ENCODE measurements at places on chromosomes 3 and 15.

DNA sequence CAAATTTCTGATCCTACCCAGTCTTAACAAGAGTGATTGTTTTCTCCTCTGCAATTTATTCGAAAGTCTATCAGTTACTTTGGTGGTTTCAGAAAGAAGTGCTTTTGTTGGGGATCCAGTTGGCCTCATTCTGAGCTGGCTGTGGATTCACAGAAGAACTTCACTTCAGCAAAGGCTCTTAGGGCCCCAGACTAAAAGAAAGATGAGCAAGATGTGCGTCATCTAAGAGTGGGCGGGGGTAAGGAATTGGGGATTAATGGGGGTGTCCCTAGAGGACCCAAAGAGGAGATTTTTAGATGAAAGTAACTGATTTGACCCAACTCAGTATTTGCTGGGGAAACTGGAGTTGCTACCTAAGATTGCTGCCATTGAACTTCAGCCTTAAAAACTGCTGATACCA is 63.9 kb upstream of the TSEN2 start:
- peak; percentile 10 for DNase-seq

GRCh38 chr3:54342676-54343075 is 220.3 kb downstream of the CACNA2D3 start:
- DNase-seq: no peak

- DNase-seq: no peak
Observed at GRCh38 chr3:108241146-108241545, 18.9 kb upstream of the IFT57 start.

DNA sequence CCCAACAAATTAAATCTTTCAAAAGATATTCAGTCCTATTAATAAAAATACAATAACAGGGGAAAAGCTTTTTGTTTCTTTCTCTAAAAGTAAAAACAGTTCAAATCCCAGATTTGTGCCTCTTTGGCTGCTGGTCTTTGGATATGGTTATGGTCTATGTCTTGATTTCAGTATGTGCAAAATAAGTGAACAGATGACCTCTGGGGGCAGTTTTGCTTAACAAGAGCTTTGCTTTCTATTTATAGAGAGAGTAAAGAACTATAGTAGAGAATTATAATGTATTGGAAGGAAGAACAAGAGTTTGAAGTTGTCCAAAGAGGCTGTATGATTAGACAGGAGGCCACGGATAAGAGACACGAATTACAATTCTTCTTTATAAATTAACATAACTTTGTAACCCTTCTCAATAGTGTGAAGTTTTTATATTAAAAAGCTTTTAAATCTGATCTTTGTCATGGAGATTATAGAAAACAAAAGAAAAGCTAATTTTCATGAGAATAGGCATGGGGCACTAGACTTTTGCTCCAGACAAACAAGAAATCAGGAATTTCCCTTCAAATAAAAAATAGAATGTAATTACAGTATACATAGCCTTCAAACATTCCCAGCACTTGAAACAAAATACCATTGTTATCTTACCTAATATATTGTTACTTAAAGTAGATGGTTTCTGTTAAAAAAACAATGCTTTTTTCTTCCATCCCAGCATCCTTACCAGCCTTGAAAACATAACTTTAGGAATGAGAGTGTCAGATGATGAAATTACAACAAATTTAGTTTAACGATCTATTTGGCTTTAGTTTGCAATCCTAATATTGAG is 432.7 kb upstream of the ARHGEF26 start:
- no peak for DNase-seq

- DNase-seq: no peak
Observed at GRCh38 chr3:171416666-171417065, 43.5 kb downstream of the TNIK start.

GRCh38 chr15:64566629-64567427 is 106.5 kb downstream of the ZNF609 start:
- no peak for DNase-seq

DNA sequence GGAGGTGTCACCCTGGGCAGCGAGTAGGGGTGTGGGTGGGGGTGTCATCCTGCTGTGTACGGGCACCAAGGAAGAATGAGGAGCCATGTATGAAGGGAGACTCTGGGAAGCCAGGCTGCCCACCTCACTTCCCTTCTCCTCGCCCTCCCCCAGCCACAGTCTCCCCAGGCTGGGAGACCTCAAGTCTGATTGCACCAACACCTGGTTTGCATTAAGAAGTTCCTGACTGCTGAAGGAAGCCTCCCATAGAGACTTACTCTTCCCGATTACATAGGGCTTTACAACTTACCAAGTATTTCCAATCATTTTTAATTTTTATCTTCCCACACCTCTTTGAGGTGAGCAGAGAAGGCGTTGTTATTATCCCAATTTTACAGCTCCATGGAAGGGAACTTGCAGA is 29.5 kb upstream of the SMAD3 start:
- DNase-seq: no peak

DNA sequence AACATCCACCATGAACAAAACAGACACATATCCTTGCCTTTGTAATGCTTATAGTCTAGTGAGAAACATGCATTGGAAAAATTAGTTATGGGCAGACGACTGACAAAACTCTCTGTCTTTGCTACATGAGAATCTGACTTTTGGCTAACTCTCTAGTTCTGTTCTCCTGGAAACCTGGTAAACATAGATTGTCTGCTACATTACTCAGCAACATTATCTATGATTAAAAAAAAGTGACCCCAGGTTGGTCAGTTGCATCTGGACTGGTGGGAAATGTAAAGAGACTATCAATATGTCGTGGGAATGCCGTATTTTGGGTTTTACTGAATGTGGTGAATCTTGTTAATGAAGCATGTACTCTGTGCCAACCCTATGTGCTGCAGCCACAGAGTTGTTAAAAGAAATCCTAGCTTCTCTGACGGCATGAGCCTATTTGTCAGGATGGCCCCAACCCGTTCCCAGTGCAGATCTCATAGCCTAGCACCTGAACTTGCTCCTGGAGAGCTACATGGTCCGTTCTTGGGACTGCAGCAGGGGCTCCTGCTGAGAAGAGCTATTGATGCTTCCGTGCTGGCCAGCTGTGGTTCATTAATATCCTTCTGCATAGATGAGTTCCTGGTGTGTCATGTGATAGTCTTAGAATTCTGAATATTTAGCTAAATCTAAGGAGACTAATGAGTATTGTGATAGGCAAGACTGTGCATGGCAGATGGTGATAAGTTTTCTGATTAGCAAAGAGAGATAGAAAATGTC is 311.7 kb upstream of the ZNF717 start:
- DNase-seq: no peak

DNA sequence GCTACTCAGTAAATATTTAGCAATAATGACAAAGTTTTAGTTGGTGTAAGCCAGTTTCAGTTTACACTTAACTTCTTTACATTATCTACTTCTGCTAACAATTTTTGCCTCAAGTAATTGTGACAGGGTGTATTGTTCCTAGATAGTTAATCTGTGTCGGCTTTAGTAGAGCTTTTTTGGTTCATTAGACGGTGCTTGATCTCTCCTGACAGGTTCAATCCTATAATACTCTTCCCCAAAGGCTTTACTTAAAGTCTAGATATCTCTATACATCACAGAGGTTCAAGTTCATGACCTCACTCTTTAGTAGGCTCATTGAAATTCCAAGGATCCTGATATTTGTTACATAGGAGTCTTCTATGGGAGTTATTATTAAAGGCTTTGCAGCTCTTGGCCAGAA is 365.6 kb upstream of the DPPA4 start:
- no peak for DNase-seq

- no peak for DNase-seq
Observed at GRCh38 chr15:99282586-99282985, 31.3 kb downstream of the LRRC28 start.

GRCh38 chr3:87127281-87127680 is 99.8 kb upstream of the CHMP2B start:
- no peak for DNase-seq

GRCh38 chr3:64943866-64944265 is 256.1 kb upstream of the ADAMTS9 start:
- no peak for DNase-seq

DNA sequence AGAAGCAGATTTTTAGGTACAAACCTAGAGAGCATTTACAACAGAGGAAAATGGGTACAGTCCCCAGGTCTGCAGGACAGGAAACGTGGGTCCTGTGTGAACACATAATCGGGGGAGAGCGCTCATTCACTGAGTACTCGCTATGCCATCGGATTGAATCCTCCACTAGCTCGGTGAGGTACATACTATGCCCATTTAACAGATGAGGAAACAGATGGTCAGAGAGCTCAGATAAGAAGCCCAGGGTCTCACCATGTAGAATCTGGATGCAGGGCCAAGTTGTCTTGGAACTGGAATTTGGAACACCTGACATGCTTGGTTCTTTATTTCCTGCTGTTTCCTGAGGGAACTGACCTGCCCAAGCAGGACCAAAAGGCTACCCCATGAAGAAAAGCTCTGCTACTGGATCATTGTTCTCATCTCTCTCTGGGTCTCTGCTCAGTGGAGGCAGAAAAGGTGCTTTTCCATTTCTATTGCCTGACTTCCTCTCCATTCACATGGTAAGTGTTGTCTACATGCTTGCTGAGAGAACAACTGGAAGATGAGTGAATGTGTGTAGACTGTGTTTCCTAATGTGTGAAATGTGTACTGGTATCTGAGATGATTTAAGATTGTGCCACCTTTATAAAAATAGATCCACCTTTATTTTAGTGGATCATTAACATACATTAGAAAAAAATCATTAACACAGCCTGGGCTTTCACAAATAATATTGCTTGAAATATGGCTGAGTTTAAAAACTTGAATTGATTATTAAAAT is 89.1 kb downstream of the TGFBR2 start:
- no peak for DNase-seq

DNA sequence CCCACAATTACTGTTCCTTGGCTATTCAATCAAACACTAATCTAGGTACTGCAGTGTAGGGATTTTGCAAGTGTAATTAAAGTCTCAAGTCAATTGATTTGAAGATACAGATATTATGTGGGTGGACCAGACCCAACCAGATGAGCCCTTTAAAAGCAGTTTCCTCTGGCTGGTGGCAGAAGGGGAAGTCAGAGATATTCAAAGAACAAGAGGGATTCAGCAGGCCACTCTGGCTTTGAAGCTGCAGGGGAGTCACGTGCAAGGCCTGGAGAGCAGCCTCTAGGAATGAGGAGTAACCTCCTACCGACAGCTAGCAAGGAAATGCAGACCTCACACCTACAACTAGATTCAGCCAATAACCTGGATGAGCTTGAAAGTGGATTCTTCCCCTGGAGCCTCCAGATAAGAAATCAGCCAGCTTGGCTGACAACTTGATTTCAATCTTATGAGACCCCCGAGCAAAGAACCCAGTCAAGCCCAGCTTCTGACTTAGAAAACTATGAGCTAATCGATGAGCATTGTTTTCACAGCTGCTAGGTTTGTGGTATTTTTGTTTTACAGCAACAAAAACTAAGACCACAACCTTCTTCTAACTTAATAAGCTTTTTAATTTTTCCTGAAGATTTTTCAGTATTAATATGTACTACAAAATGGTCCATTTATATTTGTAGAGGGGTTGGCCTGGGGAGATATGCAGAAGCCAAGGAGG is 13.4 kb downstream of the HACD2 start:
- DNase-seq: no peak

DNA sequence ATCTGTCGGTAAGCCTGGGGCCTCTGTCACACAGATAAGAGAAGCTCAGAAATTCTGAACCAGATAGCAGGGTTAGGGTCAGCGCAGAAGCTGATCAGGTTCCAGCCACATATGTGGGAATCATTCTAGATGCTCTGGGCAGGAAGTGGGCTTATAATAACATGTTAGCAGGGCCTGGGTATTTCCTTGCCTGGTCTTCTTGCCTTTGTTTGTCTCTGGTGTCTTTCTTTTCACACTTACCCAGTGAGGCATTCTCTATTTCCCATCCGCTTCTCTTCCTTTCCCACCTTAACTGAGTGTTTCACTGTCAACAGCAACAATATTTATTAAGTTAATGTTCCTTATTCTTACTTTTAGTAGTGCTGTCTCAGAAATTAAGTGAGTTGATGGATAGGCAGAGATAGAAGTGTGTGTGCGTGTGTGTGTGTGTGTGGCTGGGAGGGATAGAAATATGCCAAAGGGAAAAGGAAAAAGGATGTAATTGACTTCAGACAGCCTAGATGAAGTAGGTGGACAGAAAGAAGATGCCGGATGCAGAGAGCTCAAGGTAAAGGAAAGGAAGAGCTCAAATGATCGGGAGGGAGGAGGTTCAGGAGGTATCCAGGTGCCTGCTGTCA is 2.0 kb downstream of the PLA1A start:
- no peak for DNase-seq

- no peak for DNase-seq
Observed at GRCh38 chr3:37489355-37489754, 315.0 kb upstream of the LRRFIP2 start.

- DNase-seq: no peak
Observed at GRCh38 chr3:46492890-46493547, 4.8 kb upstream of the RTP3 start.

- no peak for DNase-seq
Observed at GRCh38 chr15:49619226-49619625, 1.4 kb downstream of the FAM227B start.

DNA sequence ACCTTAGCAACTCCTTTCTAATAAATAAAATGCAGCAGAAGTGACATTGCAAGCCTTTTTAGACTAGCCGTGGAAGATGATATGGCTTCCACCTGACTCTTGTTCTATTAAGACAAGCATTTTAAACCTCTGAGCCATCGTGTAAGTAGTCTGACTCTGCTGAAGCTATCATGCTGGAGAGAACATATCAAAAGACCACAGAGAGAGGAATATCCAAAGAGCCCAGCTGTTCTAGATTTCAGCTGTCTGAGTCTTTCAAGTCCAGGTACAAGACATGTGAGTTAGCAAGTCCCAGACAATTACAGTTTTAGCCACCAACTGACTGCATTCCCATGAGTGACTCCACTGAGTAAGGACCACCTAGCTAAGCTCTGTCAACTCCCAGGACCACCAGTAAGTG is 517.0 kb upstream of the NAALADL2 start:
- no peak for DNase-seq

DNA sequence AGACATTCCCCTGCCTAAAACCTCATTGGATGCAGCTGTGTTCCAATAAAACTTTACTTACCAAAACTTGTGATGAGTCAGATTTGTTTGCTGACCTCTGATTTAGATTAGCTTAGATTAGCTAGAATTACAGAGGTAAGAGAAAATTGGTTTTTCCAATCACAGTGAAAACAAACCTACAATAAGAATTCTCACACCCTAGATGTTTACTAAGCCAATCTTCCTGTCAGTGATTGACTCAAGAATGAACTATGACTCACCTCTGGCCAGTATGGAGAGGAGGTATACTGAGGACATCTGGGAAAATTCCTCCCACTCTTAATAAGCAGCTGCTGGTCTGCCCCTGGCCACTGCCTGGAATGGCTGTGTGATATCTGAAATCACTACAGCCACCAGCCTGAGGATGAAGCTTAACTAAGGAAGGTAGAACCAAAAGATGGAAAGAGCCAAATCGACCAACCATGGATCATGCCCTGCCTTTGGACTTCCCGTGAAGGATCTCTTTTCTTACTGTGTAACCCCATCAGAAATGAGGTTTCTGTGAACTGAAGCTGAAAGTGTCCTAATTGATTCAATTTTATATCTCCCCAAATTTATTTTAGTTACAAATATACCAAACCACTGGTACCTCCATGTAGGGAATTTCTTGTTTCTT is 19.0 kb upstream of the GHSR start:
- DNase-seq: no peak
